Stimulated activated CD8-positive, alpha-beta memory T cell treated with anti-CD3 and anti-CD28 coated beads, Interleukin-7, amount 100 ng/mL, for 24 hours (primary cell): ENCODE measurements at places on chromosomes 2 and 18.

DNA sequence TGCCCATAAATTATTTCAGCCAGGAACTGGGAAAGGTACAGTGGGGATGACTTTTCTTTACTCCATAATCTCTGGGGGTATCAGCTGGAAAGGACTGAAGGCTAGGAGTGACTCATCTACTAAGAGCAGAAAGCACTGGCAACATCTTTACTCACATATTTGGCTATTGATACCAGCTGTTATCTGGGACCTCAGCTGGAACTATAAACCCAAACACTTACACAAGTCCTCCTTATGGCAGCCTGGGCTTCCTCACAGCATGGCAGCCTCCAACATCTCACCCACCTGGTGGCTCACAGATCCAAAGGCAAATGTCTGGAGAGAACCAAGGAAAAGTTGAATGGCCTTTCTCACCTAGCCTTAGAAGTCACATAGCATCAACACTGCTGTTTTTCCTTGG, 379.0 kb upstream of the RND3 start:
- DNase-seq: no peak

- DNase-seq: no peak
Measured at GRCh38 chr2:105328281-105329196, 996 bp downstream of the TGFBRAP1 start.

DNA sequence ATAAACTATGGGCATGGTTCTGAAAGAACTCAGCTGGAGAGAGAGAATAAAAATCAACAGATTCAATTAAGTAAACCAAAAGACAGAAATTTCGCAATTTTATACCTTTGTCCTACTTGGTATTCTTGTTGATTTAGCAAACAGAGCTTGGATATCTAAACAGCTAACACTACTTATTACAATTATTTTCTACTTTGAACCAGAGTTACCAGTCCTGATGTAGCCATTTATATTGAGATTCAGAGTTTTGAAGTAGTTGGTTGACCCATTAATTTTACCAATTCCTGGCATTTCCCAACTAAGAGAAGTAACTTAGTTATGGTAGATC, 48.9 kb downstream of the ASXL2 start:
- no peak for DNase-seq

DNA sequence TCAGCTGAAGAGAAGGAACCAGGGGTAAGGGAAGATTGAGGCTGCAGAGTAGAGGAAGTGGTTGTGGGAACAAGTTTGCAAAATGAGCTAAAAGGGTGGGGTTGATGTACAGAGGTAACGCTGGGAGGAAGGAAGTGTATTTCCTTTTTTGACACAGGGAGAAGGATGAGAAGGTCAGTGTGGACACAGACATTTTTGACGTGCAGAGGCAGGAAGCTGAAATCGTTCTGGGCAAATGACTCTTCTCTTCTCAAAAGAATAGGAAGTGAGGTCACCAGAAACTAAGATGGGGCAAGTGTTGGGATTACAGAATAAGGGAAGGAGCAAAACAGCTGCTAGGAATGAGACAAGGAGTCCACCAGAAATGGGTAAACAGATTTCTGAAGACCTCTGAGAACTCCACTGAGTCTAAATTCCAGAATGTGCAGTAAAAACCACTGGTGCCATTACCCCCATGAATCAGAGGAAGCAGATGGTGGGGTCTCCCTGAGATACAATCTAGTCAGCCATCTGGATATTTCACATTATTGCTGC, 20.0 kb upstream of the RNF149 start:
- no peak for DNase-seq

DNA sequence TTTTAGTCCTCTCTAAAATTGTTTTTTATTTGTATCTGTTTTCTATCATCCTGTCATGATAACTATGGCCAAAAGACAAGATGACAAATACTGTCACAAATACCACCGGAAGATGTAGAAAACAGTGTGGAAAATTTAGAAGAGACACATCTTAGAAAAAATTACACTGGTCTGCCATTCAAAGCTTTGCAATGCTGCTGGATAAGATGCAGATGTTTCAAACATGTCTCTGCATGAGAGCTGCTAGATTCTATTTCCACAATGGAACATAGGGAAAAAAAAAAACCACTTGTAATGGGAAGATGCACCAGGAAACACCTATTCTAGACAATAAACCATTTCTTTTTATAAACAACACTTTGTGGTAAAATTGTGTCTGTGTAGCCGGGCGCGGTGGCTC, 5.8 kb upstream of the TAF1B start:
- no peak for DNase-seq
